Lung microvascular endothelial cell (primary cell): ENCODE measurements at places on chromosomes 6 and 20. TPM values are rescaled to one million over a fixed set of nuclear protein-coding genes. Genes with fewer than 3 reads are reported as not detected.

Gene CLDN20
- not detected in 2 replicates for total RNA-seq

DNA sequence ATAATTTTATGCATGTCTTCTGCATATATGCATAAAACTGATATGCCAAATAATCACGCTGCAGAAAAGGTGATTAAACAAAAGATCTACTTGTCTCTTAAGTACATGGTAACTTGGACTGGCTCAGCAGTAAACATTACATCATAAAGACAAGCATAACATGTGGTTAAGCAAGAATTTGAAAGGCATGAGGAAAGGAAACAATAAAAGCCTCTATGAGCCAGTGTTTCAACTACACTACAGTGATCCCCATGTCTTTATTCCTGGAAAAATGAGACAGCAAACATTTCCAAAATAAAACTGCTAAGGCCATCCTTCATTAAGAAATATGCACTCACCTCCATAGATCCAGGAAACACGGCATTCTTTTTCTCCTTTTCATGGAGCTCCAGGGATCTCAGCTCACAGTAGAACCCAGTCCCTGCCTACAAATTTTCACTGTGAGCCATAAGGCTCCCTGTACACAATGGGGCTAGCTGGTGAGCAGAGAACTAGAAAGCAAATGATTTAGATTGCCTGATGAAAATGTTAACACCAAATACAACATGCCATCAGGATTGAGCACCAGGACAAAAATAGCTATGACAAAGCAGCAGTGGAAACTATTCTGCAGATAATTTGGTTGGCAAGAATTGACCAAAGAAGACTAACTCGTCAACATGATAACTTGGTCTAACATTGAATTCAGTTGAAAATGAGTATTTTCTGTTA is 156.1 kb downstream of the COL21A1 start:
- DNase-seq: peak; percentile 78

Gene PDYN
- total RNA-seq: not detected in 2 replicates

GRCh38 chr6:2447931-2448330 is 202.5 kb upstream of the GMDS start:
- DNase-seq: no peak

DNA sequence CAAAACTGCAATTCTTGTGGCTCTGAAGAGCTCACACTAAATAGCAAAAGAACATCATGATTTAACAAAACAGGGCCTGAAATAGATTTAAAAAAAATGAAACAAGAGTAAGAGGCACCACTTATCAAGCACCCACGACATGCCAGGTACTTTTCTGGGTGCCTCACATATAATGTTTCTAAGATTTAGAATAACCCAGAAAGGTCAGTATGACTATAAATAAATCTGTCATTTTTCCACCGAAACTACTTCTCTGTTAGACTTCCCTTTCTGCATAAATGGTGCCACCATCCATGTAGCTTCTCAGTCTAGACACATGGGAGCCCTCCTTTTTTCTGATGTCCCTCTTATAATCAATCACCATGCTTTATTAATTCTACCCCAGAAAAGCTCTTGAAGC is 652.4 kb upstream of the CHD6 start:
- no peak for DNase-seq

Gene OXT
- total RNA-seq: not detected in 2 replicates

Gene TFAP2D
- total RNA-seq: not detected in 2 replicates
